Stimulated activated CD8-positive, alpha-beta memory T cell treated with anti-CD3 and anti-CD28 coated beads, Interleukin-4, amount 100 ng/mL, for 1 hour (primary cell): ENCODE measurements at places on chromosomes 3 and 15.

GRCh38 chr15:99305761-99306505 lies 54.7 kb downstream of the LRRC28 start:
- no peak for DNase-seq

DNA sequence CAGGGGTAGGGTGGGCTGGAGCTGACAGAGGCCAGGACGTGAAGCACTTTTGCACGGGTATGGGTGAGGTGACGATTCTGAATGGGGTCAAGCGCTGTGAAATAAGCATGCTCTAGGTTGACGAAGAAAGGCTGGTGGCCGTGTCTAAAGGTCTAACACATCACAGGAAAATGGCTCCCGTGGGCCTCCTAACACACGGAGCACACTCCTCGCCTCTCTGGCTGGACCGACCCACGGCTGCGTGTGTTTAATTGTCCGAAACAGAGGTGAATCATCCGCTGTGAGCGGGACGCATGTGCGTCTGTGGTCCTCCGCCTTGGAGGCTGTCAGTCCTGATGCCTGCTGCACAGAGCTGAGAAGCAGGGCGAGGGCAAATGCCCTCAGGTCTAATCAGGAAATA lies 130.6 kb downstream of the NSMCE3 start:
- no peak for DNase-seq

DNA sequence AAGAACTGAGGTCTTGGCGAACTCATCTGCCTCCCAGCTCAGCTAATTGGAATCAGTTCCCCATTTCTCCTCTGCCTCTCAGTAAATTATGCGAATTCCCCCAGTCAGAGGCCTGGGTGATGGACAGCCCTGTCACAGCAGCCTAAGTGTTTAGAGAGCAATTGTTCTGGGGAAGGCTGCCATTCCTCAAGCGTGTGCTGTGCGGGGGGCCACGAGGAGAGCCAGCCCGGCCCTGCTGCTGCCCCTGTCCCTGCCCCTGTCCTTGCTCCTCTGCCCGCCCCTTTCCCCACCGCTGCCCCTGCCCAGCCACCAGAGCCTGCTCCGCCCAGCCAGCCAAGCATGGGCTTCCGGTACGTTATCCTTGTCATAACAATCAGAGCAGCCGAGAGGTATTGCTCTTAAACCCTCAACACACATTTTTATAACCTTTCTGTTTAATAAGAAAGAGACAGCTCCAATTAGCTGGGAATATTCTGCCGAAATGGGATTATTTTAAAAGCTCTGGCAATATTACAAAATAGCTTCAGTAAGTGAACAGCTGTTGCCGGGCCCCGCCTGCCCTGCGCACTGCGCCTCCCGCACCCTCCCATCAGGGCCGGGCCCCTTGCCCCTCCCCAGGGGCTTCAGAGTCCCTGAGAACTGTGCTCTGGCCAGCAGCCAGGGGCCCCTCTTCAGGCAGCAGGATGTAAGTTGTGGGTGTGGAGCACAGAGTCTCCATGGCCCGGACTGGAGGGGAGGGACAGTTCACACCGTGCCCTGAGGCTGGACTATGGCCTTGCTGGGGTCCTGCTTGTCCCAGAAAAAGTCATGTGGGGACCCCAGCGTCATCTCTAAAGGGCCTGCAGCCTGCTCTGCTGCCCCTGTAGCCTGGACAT lies 12.4 kb upstream of the CACNA2D2 start:
- DNase-seq, result no peak

DNA sequence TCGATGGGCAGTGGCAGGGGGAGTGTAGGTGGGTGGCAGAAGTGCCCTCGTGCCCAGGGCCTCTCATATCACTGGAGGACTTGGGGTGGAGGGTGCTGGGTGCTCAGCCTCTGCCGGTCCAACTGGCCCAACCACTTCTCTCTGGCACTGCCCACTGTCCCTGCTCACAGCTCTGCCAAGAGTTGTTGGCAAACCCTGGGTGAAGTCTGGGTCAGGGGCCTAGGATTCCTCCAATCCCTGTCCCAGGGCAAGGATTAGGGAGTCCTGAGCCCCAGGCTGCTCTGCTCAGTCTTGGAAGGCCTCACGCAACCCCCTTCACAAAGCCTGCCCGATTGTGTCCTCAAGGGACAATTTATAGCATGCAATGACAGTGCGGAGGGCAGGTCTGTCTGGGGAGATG lies 5.2 kb upstream of the PRKCD start:
- DNase-seq, result no peak

DNA sequence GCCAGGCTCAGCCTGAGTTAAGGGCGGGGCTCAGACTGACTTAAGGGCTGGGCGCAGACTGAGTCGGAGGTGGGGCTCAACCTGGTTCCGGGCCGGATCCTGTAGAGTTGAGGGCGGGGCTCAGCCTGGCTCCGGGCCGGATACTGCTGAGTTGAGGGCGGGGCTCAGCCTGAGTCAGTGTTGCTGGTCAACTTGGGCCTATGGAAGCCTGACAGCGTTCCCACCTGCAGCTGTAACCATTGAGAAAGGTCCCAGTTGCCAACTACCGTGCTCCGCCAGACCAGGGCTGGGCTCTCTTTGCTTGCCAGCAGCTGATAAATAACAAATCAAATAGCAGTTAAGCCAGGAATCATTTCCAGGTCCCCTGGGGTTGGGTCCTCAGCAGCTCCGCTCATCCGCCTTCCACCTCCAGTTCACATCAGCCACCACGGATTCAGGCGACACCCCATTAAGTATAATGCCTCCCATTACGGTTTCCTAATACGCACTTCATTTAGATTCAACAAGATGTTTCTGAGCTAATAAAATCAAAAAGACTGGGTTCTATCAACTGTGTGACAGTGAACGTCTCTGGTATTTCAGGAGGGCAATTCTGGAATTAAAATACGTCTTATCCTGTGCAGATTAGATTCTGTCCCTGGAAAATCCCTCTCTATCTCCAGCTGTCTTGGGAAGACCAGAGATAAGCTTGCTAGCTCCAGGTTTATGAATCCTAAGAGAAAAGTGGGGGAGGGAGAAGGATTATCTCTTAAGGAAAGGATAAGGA lies 7.3 kb downstream of the GRIP2 start:
- DNase-seq, result no peak

DNA sequence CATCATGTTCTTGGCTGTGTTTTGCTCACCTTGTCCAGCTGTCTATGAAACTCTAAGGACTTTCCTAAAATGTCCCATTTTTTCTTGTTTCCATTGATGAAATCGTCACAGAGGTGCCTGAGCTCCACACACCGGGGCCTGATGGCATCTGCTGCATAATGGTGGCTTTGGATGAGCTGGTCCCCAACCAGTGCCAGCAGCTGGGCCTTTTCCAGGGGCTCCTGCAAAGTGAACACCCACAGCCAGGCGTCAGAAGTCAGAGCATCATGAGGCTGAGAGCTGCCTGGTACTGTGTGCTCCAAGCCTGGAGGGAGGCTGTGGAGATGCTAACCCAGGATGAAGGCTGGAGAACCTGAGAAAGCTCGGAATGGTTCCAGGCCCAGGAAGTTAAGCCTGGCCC lies 46.9 kb downstream of the B3GNT5 start:
- no peak for DNase-seq

GRCh38 chr3:195075941-195076875 lies 194.8 kb downstream of the XXYLT1 start:
- DNase-seq, result no peak

DNA sequence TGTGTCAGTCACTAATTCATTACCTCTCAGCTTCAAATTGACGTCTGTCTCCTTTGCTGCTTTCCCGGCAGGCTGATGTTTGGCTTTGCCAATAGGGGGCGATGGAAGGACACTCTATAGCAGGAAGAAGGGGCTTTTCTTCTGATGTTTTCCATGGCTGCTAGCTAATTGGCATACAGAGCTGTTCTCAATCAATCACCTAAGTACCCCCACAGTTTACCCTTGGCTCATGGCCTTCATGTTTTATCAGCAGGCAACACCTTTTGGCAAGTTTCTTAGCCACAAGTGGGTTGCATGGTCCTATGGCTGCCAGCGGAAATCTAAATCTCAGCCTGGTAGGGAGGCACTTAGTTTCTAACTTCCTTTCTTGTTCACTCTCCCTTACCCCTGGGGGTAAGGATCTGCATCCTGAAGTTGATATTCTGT lies 45.0 kb downstream of the ESYT3 start:
- no peak for DNase-seq

GRCh38 chr3:195060531-195061291 lies 210.2 kb downstream of the XXYLT1 start:
- DNase-seq, result no peak
